ENCODE measurements at places on chromosomes 3 and 15.

- DNase-seq: no peak
These were observed 37.2 kb downstream of the B3GNT5 start for GRCh38 chr3:183290216-183290615.

- no peak for DNase-seq
These were observed 1003.9 kb upstream of the NR2F2 start for GRCh38 chr15:95326431-95327182.

GRCh38 chr15:95017666-95018328, 786.4 kb downstream of the MCTP2 start:
- peak; percentile 46 for DNase-seq

GRCh38 chr3:178707311-178708031, 171.2 kb downstream of the KCNMB2 start:
- no peak for DNase-seq

- no peak for DNase-seq
These were observed 30.2 kb downstream of the TTBK2 start for GRCh38 chr15:42890161-42890913.

DNA sequence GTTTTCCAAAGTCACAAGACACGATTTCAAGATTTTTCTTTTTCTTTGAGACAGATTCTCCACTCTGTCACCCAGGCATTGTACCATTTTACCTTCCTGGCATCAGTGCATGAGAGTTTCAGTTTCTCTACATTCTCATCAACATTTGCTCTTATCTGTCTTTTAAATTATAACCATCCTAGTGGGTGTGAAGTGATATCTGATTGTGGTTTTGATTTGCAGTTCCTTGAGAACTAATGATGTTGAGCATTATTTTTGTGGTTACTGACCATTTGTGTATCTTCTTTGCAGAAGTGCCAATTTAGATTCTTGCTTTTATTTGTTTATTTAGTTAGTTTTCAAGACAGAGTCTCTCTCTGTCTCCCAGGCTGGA, 41.2 kb downstream of the ADIPOQ start:
- DNase-seq: no peak

DNA sequence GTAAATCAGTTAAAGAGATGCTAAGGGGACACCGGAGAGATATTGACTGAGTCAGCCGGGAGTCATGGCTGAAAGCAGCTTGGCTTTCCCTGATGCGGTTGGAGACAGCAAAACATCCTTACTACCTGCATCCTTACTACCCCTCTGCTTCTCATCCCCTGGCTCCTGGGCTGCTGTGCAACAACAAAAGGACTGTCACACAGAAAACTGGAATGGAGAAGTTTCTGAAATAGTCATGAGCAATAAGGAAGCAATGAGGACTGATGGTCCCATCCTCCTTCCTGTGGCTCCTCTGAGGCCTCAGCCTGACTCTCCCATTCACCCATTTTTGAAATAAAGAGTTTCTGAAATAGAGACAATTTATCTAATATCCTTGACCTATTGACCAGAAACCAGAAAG, 1.1 kb downstream of the HCLS1 start:
- DNase-seq: no peak

DNA sequence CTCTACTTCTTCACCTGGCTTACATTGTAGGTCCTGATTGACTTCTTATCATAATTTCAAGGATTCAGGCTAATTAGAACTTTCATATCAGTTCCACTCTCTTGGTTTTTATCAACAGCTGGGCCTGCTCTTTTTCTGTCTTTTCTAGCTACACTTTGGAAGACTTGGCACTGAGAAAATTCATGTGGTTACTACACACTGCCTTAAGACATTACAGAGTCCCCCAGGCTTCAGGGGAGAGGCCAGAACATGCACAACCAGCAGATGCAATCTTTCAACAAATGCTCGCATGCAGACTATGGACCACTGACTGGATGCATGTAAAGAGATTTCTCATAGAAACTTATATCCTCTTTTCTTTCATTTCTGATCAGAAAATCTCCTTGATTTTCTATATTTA, 423.5 kb downstream of the TUSC7 start:
- DNase-seq: no peak

GRCh38 chr3:123633530-123633929, 48.7 kb upstream of the HACD2 start:
- DNase-seq: no peak

- DNase-seq: no peak
These were observed 243.1 kb upstream of the GOLGA6L4 start for GRCh38 chr15:83992324-83993031.

DNA sequence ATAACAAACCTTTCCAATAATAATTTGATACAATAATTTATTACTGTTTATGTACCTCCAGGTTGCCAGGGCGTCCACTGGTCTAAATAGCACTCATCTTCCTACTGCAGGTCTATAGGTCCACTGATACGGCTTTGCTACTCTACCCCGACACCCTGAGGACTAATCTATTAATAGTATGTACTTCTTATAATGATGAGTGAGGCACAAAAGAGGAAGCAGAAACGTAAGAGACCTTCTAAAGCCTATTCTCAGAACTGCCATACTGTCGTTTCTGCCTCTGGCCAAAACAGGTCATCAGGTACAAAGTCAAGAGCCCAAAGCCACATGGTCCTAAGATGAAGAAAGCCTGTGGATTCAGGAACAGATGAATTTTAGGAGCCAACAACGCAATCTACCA, 163.2 kb upstream of the GRM7 start:
- no peak for DNase-seq

DNA sequence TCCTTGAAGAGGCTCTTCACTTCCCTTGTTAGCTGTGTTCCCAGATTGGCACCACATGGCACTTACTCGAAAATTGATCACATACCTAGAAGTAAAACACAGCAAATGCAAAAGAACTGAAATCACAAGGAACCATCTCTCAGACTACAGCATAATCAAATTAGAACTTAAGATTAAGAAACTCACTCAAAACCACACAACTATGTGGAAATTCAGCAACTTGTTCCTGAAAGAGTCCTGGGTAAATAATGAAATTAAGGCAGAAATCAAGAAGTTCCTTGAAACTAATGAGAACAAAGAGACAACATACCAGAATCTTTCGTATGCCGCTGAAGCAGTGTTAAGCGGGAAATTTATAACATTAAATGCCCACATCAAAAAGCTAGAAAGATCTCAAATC, 566.3 kb upstream of the TGFBR2 start:
- DNase-seq: no peak

DNA sequence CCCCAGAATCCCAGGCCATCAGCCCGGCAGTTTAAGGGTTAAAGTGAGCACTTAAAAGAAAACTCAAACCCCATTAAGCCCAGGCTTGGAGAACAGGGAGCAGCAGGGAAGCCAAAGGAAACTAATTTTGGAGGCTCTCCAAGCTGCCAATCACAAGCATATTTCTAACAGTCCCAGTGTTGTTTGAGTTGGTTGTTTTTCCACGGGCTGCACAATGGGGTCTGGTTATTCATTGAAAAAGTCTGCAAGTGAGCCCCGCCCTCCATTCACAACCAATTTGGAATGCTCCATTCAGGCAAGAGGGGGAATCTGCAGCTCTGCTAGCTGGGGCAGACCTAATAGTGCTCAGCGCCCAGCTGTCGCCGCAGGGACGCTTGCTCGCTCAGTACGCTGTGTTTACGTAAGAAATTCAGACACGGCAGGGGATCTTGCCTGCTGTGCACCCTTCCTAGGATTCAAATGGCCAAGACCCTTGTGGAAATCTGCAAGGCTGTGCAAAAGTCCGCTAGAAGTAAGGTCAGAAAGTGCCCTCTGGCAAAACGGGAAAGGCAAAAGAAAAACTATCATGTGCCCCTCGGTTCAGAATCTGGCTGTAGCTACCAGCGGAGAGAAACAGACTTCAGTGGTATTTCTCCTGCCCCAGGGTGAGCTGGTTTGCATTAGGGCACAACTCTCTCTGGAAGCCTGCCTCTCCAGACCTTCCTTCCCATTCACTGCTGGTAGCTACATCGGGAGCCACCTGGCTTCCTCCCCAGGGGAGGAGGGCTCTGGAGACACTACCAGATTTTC, 11.0 kb downstream of the ETV5 start:
- peak; percentile 92 for DNase-seq

- DNase-seq: no peak
These were observed 2.6 kb upstream of the TBC1D2B start for GRCh38 chr15:78080088-78080460.

GRCh38 chr3:197135212-197135611, 105.6 kb upstream of the MELTF start:
- no peak for DNase-seq
